ENCODE measurements at places on chromosomes 11 and 22.

GRCh38 chr11:5831196-5831829, 10.4 kb downstream of the OR52E6 start:
- no peak for DNase-seq

DNA sequence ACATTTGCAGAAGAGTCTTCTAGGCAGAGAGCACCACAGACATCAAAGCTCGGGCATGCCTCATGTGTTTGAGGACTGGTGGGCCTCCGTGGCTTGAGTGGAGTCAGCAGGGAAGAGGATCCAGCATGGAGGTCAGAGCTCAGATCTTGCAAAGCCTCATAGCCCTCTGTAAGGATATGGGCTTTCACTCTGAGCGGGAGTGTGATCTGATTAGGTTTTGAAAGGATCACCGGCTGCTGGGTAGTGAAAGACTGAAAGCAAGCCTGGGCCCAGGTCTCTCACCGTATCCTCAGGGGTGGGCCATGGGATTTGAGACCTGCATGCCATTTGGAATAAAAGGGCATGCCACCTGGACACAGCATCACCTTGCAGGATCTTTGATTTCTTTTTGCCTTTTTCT, 112.7 kb downstream of the TEAD1 start:
- no peak for DNase-seq

- DNase-seq, result no peak
Observed at GRCh38 chr11:104799251-104799650, 99.0 kb downstream of the CASP12 start.

GRCh38 chr22:23722724-23723123, 28.2 kb downstream of the ZNF70 start:
- DNase-seq, result no peak

DNA sequence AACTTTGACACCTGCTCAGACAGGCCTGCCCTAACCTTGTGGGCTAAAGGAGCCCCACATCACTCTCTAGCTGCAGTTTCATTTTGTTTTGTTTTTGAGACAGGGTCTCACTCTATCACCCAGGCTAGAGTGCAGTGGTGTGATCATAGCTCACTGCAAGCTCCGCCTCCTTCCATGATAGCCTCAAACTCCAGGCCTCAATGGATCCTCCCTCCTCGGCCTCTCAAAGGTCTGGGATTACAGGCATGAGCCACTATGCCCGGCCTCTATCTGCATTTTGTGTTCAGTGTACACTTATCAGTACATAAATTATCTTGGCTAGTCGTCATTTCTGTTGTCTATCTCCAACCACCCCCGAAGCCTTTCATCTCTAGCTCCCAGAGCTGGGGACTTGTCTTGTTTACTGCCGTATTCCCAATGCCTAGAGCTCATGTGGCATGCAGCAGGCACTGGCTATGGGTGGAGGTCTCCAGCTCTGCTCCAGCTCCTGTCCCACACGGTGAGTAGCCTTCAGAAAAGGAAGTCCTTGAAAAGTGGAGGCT, 22.1 kb upstream of the PEX26 start:
- no peak for DNase-seq

GRCh38 chr22:19723232-19723982, at the start of gene GP1BB:
GP1BB (plus strand) TSS chr22:19723539; CDS start chr22:19723570, 31 bp downstream.
- DNase-seq, result peak; percentile 37

All from transverse colon (tissue), 4 donors.